ENCODE measurements at places on chromosomes 2 and 18.

GRCh38 chr2:157625296-157625695 is 3.4 kb downstream of the ACVR1C start:
- no peak for DNase-seq

DNA sequence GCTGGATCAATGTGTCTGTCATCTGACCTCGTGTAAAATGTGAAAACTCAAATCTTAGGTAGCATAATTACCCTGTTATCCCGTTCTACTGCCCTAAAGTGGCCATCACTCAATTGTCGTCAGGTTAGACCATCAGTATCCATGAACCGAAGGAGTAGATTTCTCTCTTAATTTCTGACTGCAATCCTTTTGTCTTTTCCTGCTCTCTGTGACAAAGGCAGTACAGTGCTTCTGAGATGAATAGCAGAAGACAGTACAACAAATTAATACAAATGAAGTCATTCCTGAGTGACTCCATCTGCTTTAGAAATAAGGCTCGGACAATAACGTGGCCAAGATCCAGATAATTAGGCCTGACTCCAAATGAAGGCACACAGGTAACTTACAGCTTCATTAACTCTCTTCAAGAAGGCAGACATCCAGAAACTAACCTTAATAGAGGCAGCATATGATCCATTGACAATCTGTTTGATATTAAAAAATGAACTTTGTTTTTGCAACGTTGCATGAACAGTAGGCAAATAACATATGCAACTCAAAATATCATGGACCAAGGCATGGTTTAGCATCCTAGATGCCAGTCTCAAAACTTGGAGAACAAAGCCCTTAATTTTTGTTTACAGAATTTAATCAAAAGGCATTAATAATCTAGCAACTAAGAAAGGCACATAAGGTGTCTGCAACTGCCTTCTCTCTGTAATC is 96.7 kb upstream of the CDH20 start:
- DNase-seq, result no peak

DNA sequence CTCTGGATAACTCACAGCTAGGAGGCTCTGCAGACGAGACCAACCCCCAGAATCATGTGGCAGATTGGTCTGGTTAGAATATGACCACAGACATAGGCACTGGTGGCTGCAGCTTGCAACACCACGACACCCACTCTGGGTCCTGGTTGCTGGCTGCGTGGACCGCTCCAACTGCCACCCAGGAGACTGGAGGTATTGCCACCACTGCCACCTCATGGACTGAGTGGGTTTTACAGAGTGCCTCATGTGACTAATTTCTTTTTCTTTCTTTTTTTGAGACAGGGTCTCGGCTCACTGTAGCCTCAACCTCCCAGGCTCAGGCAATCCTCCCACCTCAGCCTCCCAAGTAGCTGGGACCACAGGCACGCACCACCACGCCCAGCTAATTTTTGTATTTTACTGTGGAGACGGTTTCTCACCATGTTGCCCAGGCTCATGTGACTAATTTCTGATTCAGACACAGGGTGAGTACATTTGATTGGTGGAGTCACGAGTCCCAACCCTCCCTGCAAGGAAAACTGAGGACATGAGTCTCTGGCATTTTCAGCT is 29.9 kb upstream of the NT5DC4 start:
- DNase-seq, result peak; percentile 51

GRCh38 chr18:46268671-46269070 is 164.5 kb downstream of the HAUS1 start:
- no peak for DNase-seq

DNA sequence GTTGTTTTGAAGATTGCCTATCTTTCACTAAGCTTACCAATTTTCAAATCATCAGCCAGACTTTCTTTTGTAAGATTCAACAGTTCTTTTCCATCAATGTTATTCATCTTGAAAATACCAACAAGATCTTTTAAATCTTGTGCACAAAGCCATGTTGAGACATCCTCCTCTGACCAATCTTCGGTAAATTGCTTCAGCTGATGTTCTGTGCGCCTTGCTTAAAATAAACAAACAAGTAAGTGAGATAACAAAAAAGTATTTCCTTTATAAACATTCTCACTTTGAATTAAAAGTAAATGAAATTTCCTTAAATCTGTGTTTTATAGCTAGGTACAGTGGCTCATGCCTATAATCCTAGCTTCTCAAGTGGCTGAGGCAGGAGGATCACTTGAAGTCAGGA is 30.3 kb downstream of the WDSUB1 start:
- DNase-seq, result no peak

DNA sequence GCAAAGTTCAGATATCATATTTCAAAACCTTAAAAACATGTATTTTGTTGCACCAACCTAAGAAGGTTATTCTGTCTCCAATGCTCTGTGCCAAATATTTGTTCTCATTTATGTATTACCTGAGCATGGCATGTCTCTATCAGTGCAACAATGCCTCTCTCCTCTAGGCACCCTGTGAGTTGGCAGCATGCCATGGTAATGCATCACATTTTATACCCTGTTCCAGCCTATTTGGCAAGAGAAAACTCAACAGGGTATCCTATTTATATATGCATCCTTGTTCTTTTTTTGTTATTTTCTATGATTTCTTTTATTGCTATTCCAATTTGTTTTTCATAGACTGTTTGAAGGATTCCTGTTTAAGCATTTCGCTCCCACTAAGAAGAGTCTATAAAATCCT is 126.3 kb upstream of the NRXN1 start:
- no peak for DNase-seq

GRCh38 chr2:212957624-212958023 is 193.8 kb downstream of the IKZF2 start:
- no peak for DNase-seq

DNA sequence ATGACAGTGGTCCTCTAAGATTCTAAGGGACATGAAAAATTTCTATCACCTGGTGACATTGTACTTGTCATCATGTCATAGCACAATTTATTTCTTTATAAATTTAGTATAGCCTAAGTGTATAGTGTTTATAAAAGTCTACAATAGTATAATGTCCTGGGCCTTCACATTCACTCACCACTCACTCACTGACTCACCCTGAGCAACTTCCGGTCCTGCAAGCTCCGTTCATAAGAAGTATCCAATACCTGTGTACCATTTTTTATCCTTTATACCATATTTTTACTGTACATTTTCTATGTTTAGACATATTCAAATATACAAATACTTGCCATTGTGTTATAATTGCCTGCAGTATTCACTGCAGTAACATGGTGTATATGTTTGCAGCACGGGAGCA is 72.8 kb upstream of the DSEL start:
- no peak for DNase-seq

- no peak for DNase-seq
Measured at GRCh38 chr2:215530191-215530968, 94.5 kb upstream of the FN1 start.

GRCh38 chr18:12819841-12820240 is 64.2 kb downstream of the PTPN2 start:
- DNase-seq, result no peak

DNA sequence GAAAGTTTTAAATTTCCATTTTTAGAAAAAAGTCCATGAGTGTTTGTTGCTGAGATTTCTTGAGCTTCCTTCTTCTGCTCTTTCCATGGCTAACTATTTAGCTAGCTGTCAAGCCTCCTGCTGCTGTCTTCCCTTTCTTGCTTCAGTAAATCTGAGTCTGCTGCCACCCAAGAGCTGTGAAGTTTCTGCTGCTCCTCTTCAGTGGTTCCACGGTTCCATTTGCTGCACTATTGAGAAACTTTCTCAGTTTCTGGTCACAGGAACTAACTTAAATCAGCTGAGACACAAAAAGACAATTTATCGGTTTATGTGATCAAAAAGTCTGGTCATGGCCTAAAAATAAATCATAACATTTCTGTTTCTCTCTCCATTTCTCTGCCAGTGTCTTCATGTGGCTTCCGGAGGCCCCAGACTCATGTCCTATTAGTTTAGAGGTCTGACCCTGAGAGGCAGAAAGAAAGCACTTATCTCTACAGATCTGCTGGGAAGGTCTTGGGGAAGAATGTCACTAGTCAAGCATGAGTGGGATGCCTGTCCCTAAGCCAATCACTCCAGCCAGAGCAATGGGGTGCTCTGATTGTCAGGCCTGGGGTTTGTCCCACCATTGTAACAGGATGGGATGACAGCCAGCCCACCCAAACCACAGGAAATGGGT is 73.0 kb upstream of the ARL4C start:
- DNase-seq, result no peak

- DNase-seq, result no peak
Measured at GRCh38 chr2:180003559-180003958, 3.5 kb downstream of the CWC22 start.

DNA sequence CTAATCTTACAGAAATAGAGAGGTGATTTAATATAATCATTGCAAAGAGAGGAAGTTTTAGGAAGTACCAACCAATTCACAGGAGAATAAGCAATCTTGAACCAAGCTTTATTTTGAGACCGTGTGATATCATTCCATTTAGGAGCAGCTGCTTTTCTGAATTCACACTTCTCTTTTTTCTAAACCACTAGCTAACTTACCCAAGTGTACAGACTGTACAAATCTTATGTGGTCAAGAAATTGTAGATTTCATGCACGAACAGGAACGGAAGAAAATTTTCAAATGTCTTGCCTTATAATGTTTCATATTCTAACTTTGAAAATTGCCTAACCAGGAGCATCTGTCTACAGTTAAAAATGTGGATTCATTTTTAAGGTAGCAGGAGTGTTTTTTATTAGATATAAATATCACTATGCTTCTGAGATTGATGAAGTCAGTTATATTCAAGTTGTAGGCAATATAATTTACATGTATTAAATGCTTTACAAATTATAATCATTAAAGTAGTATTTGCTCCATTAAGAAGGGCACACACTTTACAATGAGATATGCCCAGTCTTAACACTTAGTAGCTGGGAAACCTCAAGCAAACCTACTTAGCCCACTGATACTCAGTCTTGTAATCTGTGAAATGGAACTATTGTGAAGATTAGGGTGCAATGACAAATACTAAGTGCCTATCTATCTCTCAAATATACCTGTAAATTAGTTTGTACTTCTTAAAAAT is 302.2 kb upstream of the STON1 start:
- no peak for DNase-seq

DNA sequence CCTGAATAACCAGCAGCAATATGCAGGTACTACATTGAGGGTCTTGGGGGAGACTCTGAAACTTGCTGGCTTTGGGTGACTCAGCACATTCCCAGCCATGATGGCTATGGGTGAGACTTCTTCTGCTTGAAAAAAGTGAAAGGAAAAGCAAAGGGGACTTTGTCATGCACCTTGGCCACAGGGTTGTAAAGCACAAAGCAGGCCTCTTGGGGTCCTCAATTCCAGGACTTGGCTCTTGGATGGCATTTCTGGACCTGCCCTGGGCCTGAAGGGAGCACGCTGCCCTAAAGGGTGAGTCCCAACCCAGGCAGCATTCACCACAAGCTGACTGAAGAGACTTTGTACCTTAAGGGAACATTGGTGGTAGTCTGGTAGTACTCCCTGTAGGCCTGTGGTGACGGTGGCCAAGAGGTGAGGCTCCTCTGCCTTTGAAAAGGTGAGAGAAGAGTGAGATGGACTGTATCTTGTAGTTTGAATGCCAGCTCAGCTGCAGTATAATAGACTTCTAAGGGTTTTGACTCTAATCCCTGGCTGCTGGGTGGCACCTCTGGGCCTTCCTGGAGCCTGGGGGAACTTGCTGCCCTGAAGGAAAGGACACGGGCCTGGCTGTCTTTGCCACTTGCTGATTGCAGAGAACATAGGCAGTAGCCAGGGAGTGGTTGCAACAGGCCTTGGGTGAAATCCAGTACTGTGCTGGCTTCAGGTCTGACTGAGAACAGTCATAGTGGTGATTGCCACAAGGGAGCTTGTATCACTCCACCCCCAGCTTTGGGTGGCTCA is 36.5 kb upstream of the CYTIP start:
- DNase-seq, result no peak

- DNase-seq, result no peak
Measured at GRCh38 chr2:47344890-47345589, 57.9 kb upstream of the MSH2 start.

DNA sequence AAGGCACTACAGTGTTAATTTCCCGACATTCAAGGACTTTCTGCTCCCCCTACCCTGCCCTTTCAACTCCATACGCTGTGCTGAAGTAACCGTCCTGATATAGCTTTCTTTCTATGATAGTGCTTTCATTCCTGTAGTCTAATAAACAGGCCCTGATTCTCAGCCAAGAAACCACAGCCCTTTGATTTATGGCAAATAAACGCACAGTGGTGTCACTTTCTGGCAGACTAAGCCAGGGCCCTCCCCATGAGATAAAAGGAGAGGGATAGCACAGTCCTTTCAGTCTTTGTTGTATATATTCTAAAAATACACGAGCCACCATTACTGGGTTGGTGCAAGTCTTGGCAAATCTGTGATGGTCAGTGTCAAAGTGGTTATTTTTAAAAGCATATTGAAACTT is 291.2 kb downstream of the ALPK2 start:
- no peak for DNase-seq

DNA sequence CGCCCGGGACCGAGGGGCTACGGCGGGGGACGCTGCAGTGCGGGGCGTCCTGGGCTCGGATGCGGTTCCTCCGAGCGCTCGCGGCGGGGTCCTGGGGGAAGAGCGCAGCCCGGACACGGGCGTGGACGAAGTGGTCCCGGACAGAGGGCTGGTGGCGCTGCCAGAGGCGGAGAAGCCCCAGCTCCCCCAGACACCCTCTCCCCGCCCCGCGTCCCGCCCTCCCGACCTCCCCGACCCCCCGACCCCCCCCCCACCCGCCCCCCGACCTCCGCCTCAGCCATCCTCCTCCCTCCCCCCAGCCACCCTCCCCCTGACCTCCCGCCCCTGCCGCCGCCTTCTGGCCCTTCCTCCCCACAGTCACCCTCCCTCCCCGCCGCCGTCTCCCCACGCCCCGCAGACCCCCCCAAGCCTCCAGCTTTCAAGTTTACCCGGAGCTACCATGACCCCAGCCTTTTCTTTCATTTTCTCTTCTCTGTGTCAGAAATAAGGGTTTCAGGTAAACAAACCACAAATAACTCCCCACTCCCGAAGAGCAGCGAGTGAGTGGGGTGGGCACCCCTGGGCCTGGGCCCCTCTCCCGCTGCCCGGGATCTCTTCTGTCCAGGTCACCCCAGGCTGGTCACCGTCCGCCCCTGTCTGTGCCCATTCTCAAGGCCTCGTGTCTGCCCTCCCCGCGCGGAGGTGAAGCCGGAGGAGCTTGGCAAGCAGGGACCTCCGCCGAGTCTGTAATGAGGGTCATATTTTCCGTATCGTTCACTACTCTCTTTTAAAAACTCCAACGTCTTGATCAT is 5.1 kb downstream of the NFATC1 start:
- DNase-seq, result peak; percentile 64

GRCh38 chr2:5442736-5443135 is 249.4 kb upstream of the SOX11 start:
- DNase-seq, result no peak

DNA sequence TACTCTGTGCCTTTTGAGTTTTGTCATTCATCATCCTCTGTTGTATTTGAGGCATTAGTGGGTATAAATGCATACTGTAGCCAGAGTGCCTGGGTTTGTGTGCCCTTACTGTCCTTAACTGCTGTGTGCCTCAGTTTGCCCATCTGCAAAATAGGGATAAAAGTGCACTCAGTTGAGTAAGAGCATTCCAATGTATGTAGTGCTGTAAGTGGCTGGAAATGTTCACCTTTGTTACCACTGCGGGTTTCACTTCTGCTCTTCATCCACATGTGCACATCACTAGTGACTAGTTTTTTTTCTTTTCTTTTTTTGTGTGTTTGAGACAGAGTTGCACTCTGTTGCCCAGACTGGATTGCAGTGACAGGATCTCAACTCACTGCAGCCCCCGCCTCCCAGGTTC is 39.9 kb downstream of the PLEKHB2 start:
- DNase-seq, result no peak

GRCh38 chr2:60759654-60760053 is 3.6 kb downstream of the PAPOLG start:
- DNase-seq, result no peak

Measured in stimulated activated CD8-positive, alpha-beta memory T cell treated with anti-CD3 and anti-CD28 coated beads, Interleukin-7, amount 100 ng/mL, for 4 hours (primary cell).